ENCODE measurements at places on chromosomes 3 and 15.

- no peak for DNase-seq
These were observed 1017.3 kb upstream of the EPHA6 start for GRCh38 chr3:95797081-95797480.

GRCh38 chr15:89714775-89715174 is 24.2 kb downstream of the WDR93 start:
- no peak for DNase-seq

GRCh38 chr3:32859604-32860237 is 41.9 kb downstream of the TRIM71 start:
- no peak for DNase-seq

GRCh38 chr3:85161544-85161943 is 202.8 kb downstream of the CADM2 start:
- no peak for DNase-seq

DNA sequence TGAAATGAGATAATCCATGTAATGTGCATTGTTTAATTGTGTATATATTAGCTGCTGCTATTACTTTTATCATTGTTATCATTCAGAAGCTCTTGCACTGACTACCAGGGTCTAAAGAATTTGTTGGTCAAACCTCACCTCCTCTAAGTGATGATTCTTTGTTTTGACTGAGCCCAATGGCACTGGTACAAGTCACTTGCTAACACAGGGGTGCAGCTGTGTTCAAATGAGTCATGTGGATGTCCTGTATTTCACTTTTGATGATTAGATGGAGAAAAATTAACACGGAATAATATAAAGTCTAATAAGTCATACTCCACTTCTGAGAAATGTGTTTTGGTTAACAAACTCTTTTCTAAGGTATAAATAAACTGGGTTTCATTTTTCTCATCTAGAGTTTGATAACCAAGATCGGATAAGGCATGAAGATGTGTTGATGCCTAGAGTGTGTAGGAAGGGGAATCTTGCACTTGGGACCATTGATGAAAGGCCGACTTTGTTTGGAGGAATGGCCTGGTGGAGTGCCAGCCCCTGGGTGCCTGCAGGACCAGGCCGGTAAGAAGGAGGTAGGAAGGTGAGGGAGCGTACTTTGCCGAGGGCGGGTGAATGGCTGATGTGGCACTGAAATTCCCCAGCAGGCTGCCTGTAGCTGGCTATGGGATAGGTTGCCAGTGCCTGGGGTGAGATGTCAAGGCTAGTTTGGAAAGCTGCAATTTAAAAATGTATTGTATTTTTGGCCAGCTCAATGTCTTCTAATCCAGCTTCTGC is 244.7 kb upstream of the ZPLD1 start:
- no peak for DNase-seq

DNA sequence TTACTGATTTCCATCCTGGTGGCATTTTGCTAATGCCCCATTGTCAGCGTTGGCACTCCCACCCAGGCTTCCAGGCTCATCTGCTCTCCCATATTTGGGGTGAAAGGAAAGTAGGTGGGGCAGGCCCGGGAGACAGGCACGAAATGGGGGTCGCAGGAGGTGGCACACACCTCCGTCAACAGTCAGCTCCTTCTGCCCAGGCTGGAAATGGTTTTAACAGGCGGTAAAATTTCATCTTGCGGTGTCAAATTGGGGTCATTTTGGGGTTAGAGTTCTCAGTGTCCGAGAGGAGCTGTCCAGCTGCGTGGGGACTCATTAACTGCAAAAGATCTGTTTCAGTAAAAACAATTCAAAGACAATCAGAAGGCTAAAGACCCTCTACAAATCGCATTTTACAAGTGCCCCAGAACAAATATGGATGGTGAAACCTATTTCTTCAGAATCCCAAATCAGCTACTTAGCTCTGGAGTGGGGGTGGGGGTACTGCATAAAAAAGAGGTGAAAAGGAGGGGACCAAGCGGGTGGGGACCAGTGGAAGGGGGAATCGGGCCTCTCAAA is 4.2 kb upstream of the MEIS2 start:
- no peak for DNase-seq

- no peak for DNase-seq
These were observed 307.7 kb downstream of the ARPP21 start for GRCh38 chr3:35946854-35947515.

- no peak for DNase-seq
These were observed 35.5 kb downstream of the MESD start for GRCh38 chr15:80953953-80954778.

DNA sequence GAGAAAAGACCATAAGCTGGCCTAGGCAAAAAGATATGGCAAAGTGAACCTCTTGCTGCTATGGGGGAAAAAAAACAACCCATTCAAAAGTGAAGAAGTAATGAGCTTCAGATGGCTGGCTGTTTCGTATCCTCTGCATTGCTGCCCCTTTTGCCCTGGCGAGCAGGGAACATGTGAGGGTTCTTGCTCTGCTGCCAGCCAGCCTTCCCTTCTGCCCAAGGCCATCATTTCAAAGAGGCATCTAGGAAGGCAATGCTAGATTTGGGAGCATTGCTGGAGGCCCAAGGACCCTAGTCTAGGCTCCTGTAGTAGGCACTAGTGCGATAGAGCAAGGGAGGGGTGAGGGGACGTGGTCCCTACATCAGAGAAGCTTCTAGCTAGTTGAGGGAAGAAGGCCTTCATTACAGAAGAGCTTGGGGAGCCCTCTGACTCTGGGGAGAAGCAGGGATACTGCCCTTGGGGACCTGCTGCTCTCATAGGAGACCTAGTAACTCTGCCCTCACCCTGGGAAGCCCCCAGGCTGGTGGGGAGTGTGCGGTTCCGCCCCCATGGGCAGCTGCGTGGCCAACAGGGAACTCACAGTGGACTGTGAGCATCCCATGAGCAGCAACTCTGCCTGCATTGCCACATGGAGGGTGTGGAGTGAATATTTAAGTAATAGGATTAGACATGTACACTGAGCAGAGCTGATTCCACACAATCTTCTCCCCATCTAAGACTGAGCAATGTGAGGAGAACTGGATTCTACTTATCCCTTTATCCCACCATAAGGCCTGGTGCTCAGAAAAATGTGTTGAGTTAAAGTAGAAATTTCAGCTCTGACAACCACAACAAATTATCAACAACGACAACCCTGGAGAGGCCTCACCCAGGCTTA is 21.3 kb downstream of the ITGA11 start:
- no peak for DNase-seq

DNA sequence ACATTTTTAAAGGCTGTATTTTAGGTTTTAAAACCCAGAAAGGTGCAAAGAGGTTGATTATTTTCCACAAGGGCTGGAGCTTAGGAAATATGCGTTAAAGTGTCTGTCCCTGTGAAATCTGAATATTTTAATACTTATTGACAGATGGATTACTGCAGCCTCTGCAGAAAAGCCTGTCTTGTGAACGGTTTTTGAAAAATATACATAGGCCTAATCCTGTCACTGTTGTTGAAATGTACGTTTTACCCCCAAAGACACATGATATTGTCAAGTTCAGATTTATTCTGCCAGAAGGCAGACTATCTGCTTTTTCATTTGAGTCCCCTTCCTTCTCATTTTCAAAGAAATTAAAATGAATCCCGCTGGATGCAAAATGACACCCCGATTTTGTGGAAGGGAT is 2.2 kb upstream of the BCL6 start:
- no peak for DNase-seq

DNA sequence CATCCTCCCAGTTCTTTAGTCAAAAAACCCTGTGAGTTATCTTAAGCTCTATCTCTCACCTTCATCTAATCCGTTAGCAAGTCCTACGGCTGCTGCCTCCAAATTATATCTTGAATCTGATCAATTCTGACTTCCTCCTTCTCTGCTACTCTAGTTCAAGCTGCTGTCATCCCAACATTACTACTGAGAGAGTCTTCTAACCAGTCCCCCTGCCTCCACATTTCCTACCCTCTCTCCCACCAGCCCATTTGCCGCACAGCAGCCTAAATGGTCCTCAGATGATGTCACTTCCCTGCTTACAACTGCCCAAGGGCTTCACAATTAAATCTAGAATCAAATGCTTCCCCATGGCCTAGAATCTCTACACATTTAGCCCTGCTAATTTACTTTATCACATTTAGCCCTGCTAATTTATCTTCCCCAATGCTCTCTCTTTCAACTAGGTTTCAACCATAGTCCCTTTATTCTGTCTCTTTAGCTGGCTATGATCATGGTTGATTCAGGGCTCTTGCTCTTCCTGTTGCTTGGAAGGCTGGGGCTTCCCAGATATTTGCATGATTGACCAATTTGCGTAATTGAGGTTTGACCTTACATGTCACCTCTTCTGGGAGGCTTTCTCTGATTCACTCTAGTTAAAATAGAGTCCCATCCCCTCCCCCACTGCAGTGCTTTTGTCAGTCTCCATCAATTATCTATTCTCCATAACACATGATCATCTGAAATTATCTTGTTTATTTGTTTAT is 11.0 kb upstream of the ARL14 start:
- no peak for DNase-seq

Data from activated CD8-positive, alpha-beta memory T cell treated with anti-CD3 and anti-CD28 coated beads for 1 hour (primary cell).